IPS DF 6.9 (cell line): ENCODE measurements at places on chromosomes 5 and 9.

DNA sequence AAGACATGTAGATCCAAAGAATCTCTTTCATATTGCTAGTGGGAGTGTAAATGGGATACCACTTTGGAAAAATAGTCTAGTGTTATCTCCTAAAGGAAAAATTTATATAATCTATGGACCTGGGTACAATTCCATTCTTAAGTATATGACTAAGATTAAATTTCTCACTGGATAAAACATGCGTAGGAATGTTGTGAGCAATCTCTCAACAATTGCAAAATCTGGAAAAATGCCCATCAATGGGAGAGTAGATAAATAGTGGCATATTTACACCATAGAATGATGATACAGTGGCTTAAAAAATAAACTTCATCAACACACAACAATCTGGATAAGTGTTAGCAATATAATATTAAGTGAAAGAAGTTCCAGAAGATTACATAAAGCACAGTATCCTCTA lies 469.5 kb downstream of the MAN2A1 start:
- no peak for DNase-seq

GRCh38 chr5:176447591-176447977 lies 601 bp upstream of the FAF2 start:
- DNase-seq: no peak

DNA sequence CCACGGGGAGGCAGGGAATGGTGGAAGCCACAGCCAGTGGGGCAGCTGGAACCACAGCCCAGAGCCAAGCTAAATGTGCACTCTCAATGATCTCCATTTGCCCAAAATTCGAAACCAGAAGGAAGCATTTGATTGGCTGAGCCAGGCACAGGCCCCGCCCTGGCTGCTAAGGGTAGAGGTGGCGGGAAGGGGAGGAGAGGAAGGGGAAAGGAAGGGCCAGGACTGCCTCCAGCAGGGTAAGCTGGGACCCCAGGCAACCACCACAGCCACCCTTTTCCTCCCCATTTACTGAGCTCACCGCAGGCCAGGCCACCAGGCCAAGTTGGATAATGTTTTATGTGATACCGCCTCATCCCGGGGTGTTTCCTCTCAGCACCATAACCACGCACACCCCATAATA lies 100.3 kb upstream of the RAPGEF1 start:
- no peak for DNase-seq

DNA sequence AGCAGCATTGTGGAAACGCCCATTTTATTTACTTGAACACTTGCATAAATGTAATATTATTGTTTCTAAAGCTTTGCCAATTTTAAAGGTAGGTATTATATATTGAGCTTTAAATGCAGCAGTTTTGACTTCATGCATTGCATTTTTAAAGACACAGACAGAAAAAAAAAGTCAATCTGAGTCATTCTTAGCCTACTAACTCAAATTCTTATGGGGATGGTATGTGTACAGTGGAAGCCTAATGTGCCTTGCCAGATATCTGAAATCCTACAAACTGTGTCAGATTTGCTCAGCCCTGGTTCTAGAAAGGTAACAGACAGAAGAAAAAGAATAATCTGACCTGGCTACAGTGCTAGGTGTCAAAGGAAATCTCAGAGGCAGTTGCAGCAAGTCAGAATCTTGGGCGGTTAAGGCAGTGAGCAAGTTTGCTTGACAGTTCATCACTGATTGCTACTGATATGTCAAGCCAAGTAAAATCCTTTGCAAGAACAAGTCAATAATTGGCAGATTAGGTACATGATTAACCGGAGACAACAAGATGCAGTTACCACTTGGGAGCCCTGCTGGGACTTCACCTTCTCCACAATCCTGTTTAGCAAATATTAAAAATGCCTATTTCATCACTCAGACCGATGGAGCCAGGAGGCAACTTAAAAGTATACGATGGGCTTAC lies 224.8 kb upstream of the WWC1 start:
- DNase-seq: no peak

DNA sequence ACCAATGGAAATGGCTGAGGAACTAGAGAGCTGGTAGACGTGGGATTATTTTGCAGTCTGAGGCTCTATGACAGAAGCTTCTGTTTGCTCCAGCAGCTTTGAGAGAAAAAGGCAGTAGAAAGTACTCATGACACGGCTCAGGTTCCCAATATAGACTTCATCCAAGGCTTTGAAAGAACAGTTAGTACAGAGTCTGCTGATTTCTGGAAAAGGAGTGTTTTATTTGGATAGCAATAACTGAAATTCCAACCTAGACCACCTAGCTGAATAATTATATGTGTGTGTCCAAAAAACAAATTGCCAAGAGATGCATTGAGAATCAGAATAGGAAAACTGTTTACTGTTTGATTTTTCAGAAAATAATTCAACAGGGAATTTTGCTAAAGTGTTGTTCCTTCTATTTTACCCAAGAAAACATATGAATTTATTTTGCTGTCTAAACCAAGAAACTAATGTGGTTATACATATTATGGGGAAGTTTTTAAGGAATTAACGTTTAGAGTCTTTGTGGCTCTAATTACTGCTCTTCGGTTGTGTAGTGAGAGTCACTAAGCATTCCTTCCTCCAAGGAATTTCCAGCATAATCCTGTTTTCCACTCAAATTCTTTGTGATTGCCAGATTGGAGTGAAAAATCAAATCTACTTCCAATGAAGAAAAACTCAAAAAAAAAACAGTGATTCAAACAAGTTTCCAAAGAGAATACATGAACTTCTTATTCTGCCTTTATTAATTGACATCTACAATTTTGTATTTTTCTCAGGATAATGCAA lies 18.1 kb upstream of the MTX3 start:
- DNase-seq: no peak

DNA sequence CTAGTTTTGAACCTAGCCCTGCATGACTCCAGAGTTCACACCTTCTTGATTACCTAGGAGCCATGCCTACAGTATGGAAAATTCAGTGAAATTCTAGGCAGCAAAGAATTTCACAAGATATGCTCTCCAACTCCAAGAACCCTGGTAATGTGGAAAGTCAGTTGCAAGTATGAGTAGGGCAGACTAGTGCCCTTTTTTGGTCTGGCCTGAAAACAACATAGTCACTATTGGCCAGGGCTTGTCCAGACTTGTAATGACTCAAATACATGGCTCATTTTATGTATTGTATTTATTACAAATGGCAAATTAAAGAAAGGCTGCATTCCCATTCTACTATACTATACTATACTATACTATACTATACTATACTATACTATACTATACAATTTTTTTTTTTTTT lies 160.4 kb downstream of the ESM1 start:
- no peak for DNase-seq
